ENCODE measurements at places on chromosomes 16 and 17.
A peak's percentile ranks its signal among the peaks of the same experiment; 100 is the strongest.

DNA sequence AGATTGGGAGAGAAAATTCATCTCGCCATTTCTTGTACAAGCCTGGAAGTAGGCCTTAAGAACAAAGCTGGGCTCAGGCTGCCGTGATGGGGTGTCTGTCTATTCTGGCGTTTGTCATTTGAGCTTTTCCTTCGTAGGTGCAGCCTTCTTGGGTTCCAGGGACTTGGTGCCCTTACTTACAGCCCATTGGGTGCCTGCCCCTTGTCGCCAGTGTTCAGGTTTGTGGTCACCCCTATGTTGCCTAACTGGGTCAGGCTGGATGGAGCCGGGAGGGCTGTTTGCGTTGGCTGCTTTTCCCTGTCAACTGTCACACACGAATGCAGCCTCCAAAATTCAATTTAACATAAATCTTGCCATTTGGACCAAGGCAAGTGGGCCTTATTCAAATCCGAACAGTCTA is 23.7 kb upstream of the MED9 start:
- no peak for DNase-seq

DNA sequence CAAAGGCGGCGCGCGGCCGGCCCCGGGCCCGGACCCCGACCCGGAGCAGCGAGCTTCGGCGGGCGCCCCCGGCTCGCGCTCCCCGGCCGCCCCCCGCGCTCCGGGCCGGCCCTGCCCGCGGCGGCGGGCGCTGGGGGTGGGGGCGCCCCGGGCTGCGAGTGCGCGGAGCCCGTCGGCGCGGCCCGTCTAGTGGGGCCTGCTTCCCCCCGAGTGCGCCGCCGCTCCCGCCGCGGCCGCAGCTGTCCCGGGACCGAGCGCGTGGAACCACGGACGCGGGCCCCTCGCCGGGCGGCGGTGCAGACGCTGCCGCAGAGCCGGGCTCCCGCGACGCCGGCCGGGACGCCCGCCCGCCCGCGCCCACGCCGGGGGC is 308 bp downstream of the ADCY9 start:
- DNase-seq: no peak

GRCh38 chr16:17668386-17668785 is 197.6 kb upstream of the XYLT1 start:
- no peak for DNase-seq

- peak; percentile 48 for DNase-seq
Measured at GRCh38 chr17:13601322-13601775, 380 bp downstream of the HS3ST3A1 start.

- peak; percentile 71 for DNase-seq
Measured at GRCh38 chr16:533391-534123, 6.0 kb downstream of the CAPN15 start.

DNA sequence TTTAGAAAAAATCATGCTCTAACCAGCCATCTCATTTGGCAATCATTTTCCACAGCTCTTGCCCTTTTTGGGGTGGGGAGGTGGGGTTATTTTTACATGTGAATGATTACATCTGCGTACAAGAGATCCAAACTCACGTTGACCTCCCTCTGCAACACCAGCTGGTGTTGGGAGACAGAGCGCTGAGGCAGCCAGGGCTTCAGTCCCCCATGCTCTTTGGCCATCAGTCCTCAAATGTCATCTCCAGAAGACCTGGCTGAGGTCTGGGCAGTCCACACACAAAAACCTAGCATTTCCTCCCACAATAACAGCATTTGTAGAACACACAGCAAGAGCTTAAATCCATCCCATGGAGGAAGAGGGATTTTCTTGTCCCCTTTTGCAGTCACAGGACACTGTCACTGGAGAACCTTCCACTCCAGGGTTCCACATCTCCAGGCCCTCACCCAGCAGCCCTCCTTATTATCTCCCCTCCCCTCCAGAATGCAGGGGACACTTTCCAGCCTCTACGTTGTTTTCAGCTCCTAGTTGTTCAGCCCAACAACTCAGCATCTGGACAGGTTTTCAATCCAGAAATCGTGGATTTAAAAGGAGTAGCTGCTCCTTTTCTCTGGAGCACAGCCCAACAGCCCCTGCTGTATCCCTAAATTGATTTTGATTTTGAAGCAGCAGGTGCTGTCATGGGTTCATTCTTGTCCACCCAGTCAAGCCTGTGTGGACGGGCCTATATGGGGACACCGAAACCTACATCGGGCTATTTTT is 21.1 kb downstream of the MEOX1 start:
- DNase-seq: no peak

DNA sequence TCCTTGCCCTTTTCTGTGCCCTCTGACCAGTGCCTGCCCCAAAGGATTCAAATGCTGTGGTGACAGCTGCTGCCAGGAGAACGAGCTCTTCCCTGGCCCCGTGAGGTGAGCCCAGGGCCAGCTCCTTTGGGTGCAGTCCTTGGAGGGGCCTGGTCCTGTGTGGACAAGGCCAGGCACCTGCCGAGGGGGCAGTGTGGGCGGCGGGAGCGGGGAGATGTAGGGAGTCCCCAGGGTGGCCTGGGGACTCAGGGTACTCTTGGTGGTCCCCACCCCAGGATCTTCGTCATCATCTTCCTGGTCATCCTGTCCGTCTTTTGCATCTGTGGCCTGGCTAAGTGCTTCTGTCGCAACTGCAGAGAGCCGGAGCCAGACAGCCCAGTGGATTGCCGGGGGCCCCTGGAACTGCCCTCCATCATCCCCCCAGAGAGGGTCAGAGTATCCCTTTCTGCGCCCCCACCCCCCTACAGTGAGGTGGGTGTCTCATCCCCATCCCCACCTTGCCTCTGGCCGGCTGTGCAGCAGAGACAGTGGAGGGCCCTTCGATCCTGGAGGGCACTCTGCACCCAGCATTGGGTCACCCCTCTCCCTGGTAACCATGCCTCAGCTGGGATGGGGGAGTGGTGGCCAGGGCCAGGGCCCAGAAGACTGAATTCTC is 4.4 kb downstream of the TMEM92 start:
- no peak for DNase-seq

DNA sequence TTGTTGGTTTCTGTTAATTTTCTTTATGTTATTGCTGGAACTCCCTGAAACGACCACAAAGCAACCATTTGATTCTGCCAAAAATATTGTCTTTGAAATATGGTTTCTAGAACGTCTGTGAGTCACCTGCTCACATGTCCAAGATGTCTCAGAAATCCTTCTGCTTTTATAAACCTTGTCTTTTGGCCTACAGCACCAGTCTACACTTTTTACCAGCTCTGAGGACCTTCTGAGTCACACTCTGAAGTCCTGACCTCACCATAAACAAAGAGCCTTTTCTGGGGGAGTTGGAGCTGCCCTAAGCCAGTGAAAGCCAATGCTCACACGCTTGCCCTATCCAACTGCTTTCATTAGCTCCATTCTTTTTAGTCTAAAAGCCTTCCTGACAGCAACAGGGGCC is 55.5 kb downstream of the GRIN2A start:
- no peak for DNase-seq

- DNase-seq: no peak
Measured at GRCh38 chr16:87418216-87418615, 26.1 kb downstream of the MAP1LC3B start.

DNA sequence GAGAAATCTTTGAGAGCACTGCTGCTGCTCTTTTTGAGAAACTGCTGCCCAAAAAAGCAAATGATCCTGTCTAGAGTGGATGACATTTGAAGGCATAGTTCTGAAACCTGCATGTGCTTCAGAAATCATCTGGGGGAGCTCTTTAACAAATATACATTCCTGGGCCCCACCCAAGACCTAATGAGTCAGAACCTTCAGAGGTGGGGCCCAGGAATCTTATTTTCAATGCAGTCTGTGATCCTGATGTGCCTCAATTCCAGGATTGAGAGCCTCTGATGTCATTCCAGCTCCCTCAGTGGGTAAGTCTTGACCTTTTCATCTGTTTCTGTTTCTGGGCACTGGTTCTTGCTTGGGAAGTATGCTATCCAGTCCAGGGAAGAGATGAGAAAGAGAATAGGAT is 42.3 kb downstream of the HNF1B start:
- no peak for DNase-seq

DNA sequence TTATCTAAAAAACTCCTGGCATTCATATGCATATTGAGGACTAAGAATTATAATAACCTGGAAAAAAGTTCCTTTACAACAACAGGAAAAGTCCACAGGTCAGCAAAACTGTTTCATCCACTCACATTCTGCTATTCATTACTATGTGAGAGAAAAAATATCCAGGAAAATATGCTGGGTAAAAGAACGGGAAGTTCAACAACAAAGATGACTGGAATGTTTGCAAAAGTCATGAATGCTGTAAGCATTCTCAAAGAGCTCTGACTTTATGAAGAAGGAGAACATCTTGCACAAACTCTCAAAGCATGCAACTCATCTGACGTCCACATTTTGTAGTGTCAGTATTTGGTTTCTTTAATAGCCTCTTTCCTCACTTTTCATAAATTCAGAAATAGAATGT is 56.9 kb upstream of the ALDH3A1 start:
- DNase-seq: no peak

DNA sequence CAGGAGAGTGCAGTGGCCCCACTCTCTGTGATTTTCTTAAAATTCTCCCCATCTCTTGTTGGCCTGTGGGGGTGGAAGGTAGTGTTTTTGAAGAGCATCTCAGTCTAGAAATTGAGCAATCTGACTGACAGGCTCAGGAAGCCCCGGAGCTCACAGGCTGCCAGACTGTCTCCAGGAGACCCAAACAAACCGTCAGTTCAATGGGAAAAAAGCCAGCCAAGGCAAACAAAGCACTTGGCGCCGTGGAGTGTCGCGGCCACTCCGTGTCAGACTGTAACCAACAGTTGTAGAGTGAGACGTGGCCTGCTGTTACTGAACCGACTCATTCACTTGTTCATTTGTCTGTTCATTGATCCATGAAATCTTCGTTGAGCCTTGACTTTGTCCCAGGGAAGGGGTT is 33.7 kb downstream of the RGS9 start:
- no peak for DNase-seq

DNA sequence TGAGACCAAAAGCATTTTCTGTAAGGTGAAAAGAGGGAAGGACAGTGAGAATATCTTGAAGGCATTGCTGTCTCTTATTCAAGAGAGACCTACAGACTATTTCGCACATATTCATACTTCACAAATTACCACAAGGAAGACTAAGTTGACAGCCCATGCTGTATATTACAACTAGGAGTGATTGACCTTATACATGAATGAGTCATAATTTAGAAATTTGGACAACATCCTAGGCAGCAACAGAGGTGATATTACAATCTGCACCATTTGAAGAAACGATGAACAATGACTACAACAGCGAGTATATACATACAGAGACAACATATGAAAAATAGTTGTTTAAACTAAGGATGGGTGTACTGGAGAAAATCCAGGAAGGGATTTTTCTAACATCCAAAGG is 971.7 kb downstream of the CDH11 start:
- DNase-seq: no peak

DNA sequence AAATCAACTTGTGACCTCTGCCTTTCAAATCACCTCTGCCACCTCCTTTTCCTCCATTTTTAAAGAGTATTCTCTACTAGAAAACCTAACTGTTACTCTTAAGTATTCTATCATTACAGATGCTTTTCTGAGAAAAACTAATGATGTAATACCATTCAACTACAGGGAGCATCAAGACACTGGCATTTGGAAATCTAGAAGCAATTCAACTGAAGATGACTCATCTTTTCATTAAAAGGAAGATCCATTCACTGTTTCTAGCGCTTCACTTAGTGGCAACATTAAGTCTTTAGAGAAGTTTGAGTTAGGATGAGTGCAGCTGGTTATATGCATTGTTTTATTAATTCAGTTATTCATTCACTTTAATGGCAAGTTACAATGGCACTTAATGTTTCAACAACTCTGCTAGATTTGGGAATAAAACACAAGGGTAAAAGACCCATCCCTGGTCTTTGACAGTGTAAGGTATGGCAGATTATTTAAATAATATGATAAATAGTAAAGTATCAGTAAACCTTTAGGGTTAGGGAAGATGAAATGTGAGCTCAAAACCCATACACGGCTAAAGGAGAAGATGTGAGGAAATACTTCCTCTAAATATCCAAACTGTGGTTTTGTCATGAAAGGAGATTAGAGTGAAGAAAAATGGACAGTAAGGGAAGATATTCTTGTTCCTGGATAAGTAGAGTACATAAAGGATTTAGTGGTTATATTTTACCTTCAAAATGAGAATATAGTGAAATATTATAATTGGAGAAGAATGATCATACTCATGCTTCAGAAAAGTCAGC is 61.7 kb downstream of the KCNJ2 start:
- DNase-seq: no peak

DNA sequence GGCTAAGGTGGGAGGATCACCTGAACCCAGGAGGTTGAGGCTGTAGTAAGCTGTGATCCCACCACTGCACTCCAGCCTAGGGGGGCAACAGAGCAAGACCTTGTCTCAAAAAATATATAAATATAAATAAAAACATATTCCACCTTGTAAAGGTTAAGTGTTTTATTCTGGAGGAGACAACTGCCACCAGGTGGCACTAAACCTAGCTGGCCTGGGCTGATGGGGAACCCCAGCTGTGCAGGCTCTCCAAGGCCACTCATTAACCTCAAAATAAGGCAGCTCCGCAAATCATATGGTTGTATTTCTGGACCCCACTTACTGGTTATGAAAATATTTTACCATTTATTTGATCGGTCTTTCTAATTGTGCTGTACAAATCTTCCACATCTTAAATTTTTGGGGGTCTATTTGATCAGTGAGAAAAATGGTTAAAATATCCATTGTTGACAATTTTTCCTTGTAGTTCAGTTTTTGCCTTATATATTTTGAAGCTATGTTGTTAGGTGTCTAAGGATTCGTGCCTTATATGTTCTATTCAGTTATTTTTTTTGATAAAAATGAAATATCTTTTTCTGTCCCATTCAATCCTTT is 8.5 kb upstream of the ICAM2 start:
- peak; percentile 82 for DNase-seq

- no peak for DNase-seq
Measured at GRCh38 chr16:50836121-50836621, 94.3 kb downstream of the CYLD start.

- no peak for DNase-seq
Measured at GRCh38 chr16:55390630-55391237, 66.7 kb downstream of the IRX6 start.

DNA sequence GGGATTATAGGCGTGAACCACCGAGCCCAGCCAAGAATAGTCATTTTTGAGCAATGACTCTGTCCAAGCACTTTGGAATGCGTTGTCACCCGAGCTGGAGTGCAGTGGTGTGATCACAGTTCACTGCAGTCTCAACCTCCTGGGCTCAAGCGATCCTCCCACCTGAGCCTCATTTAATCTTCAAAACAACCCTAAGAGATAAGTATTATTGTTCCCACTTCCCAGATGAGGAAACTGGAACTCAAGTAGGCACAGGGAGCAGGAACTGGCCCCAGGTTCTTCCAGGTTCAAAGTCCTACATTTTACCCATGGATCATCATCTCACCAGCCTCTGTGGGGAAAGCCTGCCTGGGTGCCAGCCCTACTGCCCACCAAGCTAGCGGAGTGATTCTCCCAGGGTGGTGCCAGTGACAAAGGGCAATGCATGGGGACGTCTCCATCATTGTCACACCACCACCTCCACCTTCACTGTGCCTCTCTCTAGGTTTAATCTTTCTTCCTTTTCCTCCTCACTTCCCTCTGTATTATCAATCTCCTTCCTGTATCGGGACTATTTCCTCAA is 11.3 kb upstream of the RNF157 start:
- no peak for DNase-seq

Data from GM23338 (cell line).